ENCODE measurements at places on chromosomes 6 and 20.

DNA sequence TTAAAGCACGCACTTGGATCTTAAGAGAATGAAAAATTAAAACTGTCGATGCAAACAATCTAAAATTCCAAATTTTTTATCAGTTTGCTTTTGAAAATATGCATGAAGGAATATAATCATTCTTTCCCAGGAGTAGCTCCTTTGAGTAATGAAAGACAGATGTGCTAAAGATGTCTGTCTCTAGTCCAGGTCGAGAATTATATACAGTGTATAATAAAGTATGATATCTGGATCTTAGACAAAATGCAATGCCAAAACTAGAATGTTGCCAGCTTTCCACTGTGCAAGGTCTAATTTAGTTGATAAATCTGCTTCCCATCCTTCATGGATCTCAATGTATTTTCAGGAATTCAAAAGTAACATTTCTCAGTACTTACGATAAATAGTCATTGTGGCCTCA is 65.1 kb upstream of the ADGRG6 start:
- peak; percentile 57 for DNase-seq

DNA sequence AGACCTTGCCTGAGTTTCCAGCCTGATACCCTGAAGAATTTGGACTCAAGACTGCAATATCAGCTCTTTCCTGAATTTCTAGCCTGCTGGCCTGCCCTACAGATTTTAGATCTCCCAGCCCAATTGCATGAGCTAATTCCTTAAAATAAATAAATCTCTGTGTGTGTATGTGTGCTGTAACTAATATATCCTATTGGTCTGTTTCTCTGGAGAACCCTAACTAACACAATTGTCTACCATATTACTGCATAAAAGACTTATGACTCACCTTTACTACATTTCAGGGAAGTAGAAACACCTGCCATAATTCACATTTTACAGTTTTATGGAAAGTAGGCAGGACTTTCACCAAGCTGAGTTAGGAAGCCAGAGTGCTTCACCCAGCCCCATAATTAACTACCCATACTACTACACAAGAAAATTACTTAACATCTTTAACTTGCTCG is 90.7 kb upstream of the BEND6 start:
- no peak for DNase-seq

- no peak for DNase-seq
These were observed 35.6 kb upstream of the MICB start for GRCh38 chr6:31462026-31462963.

DNA sequence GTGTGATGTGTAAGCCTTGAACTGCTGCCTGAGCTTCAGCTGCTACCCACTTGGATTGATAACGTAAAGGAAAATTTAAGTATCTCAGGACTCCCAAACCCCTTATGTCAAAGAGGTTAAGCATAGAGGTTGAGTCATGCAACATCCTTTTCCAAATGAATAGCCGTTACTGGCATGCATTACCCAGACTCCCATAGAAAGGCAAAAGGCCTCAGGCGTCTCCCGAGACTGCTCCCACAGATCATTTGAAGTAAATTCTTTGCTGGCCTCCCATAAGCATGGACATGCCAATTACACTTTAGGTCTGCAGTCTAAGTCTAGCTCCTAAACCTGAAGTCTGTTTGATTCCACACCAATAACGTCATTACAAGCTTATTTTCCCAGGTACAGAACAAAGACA is 14.7 kb downstream of the IPCEF1 start:
- DNase-seq = no peak

DNA sequence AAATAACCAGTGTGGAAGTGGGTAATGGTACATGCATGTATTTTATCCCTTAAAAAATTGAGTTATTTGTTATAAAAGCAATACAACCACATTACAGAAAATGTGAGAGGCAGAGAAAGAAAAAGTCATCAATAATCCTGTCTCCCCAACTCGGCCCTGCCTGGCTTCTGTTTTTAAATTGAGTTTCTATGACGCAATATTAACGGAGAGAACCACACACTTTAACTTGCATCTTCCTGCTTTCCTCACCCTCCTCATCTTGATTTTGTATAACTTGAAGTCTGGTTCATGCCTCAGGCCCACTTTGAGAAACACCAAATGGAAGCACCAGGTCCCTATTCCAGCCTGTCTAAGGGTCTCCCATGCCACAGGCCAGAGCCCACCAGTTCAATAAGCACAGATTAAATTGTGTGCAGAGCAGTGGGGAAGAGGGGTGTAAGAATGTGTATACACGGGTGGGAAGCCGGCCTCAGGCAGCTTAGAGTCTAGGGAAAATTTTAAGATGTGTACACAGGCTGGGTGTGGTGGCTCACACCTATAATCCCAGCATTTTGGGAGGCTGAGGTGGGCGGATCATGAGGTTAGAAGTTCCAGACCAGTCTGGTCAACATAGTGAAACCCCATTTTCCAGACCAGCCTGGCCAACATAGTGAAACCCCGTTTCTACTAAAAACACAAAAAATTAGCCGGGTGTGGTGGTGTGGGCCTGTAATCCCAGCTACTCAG is 15.9 kb downstream of the KCNK5 start:
- no peak for DNase-seq

GRCh38 chr6:168440520-168441433 is at the start of gene SMOC2:
TSS of gene SMOC2 (plus strand) at chr6:168441184. CDS start at chr6:168441371, 187 bp downstream.
- DNase-seq = no peak

DNA sequence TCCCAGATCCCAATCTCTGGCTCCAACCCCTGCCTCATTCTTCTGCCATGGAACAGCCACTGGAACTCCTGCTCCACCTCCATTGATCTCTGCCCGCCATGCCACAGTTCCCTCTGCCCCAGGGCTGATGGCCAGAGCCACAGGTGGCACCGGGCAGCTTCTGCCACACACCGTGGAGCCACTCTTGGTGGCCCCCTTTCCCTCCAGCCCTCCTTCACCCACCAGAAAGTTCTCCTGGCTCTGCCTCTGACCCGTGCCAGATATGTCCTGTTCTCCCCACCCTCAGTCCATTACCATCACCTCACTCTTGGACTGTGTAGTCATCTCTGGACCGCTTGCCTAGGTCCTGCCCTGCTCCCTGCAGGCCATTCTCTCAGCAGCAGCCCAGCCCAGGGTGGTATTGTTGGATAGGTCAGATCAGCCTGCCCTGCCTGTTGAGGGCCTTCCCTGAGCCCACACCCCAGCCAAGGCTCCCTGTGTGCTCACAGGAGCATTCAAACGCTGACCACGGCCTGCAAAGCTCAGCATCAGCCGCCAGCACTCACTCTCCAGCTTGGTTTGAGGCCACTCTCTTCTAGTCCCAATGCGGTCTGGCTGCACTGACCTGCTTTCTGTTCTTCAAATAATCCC is 16.8 kb upstream of the SYNDIG1 start:
- DNase-seq = no peak

DNA sequence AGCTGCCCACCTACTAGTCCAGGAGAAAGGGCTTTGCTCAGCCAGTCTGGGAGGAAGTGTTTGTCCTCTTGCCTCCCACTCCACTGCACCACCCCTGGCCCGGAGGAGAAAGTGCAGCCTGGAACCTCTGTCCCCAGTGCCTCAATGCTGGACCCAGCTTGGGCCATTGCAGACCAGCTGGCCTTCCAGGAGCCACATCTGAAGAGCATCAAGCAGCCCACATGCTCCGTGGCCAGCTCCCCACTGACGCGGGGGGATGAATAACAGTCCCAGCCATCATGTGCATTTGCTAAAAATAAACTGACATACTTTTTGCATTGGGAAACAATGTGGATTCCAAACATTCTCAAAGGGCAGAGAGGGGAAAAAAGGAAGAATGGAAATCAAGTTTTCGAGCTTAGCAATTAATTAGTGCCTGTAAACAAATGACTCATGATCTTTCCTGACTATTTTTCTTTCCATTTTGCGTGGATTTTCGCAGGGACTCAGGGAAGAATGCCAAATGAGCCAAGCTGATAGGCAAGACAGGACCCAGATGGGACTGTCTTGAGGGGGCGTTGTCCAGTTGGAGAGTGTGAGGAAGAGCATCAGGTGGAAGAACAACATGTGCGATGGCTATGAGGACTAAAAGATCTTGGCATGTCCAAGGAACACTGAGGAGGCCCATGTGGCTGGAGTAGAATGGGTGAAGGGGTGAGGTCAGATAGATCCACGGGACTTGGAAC is 34.1 kb downstream of the CEBPB start:
- DNase-seq = peak; percentile 98

- no peak for DNase-seq
These were observed 46.5 kb downstream of the SOBP start for GRCh38 chr6:107536180-107536961.

- DNase-seq = no peak
These were observed 260.4 kb downstream of the RNGTT start for GRCh38 chr6:88702956-88703556.
